ENCODE measurements at places on chromosomes 12 and 14.
A peak's percentile ranks its signal among the peaks of the same experiment; 100 is the strongest.

GRCh38 chr14:94394581-94395207, 6.3 kb upstream of the SERPINA1 start:
- DNase-seq: no peak

DNA sequence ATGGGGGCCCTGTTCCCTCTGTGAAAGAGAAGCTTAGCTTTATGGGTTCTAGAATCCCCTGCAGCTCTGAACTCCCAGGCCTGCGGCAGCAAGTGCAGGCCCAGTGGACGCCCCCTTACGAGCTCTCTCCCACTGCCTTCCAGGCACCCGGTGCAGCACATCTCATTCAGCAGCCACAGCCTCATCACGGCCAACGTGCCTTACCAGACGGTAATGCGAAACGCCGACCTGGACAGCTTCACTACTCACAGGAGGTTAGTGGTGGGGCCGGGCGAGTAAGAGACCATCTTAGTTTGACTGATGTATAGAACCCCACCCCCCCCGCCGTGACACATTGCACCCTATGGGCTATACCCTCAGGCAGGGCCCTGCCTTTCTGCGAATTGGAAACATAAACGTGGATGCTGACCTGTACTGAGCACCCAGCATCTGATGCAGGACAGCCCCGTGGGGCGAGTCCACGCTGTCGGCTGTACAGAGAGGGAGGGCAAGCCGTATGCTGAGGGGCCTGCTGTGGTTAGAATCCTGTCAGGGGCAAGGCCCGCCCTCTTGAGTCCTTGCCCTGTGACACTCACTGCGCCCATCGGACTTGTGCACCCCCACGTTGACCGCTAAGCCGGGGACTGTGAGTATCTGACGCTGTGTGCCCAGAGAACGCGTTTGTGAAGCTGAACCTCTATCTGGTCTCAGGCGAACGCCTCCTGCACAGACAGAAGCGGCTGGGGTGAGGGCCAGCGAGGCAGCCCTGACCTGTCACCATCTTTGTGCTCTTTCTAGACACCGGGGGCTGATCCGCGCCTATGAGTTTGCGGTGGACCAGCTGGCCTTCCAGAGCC, 71.7 kb downstream of the TESC start:
- no peak for DNase-seq

GRCh38 chr14:95440496-95440895, 76.0 kb downstream of the SYNE3 start:
- no peak for DNase-seq

GRCh38 chr12:33052141-33053051, 155.8 kb upstream of the PKP2 start:
- DNase-seq: no peak

GRCh38 chr12:112107306-112108201, 1.0 kb downstream of the NAA25 start:
- no peak for DNase-seq

DNA sequence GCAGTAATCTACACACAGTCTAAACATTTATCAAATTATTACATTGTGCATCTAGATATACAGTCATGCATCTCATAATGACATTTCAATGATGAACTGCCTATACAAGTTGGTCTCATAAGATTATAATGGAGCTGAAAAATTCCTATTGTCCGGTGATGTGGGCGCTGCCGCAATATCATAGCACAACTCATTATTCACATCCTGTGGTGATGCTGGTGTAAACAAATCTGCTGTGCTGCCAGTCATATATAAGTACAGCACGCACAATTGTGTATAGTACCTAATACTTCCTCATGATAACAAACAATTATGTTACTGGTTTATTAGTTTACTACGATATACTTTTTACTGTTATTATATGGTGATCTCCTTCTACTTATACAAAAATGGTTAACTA, 768.8 kb upstream of the NOVA1 start:
- no peak for DNase-seq

DNA sequence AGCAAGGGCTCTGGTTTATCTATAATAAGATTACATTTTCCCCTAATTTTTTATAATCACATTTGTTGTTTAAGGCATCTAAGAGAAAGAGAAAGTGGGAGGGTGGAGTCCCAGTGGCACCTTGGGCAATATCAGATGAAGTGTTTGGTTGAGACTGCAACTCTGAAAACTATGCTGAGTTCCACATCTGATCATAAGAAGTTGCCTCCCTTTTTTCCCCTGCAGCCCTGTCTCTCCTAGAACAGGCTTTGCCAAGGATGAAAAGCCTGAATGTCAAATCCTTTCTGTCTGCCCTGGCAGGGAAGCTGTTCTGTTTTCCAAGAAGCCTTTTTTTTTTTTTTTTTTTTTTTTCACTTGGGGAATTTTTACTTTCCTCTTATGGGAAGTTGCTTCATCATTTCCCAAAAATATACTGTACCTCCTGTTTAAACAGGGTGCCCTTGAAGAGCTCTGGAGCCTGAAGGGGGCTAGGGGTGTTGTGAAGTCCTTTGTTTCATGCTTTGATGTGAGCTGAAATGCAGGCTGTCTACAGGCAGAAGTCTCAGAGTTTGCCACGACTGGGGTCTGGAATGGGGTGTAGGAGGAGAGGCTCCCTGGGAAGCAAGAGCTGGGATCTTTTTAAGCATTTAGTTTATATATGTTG, 71.3 kb downstream of the SUSD6 start:
- no peak for DNase-seq

- DNase-seq: no peak
Observed at GRCh38 chr14:81125536-81125935, 95.2 kb downstream of the GTF2A1 start.

DNA sequence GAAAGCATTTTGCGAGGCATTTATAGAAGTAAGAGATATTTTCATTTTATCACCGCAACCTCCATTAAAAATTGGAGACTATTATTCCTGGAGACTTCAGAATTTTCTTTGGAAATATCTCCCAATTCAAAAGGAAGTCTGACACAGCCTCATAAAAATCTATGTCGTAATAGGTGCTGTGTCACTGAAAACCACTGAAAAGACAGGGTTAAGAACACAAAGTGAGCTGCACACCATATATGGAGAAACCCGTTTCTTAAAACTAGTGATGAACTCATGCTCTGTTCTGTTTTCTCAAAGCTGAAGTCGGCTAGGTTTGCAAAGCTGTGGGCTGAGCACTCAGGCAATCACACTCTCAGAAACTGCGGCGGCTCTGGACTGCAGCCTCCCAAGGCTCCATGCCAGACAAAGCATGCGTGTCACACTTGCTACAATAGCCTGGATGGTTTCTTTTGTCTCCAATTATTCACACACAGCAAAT, at the start of gene GLIPR1:
Gene GLIPR1, plus strand, starts transcription at position 287 of the 481 bp plus-strand sequence. Its CDS starts 126 bp downstream, at position 413.
- DNase-seq: peak; percentile 97

- no peak for DNase-seq
Observed at GRCh38 chr14:58716706-58717105, 78.9 kb downstream of the DACT1 start.

GRCh38 chr12:100375038-100375735, 18.3 kb downstream of the SLC17A8 start:
- no peak for DNase-seq

DNA sequence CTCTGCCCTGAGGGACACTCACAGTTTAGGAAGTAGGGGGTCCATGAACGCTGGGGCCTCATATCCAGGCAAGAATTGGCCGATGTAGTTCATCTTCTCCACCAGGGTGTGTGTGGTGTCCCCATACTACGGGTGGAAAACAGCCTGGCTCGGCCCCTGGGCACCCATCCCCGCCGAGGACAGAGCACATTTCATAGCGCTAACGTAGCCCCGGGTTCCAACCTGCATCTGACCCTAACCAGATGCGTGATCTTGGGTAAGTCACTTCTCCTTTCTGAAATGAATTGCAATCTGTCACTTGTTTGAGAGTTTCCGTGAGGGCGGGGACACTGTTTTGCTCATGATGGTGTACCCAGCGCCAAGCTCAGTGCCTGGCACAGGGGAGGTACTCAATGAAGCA, 9.0 kb downstream of the HPD start:
- DNase-seq: no peak

DNA sequence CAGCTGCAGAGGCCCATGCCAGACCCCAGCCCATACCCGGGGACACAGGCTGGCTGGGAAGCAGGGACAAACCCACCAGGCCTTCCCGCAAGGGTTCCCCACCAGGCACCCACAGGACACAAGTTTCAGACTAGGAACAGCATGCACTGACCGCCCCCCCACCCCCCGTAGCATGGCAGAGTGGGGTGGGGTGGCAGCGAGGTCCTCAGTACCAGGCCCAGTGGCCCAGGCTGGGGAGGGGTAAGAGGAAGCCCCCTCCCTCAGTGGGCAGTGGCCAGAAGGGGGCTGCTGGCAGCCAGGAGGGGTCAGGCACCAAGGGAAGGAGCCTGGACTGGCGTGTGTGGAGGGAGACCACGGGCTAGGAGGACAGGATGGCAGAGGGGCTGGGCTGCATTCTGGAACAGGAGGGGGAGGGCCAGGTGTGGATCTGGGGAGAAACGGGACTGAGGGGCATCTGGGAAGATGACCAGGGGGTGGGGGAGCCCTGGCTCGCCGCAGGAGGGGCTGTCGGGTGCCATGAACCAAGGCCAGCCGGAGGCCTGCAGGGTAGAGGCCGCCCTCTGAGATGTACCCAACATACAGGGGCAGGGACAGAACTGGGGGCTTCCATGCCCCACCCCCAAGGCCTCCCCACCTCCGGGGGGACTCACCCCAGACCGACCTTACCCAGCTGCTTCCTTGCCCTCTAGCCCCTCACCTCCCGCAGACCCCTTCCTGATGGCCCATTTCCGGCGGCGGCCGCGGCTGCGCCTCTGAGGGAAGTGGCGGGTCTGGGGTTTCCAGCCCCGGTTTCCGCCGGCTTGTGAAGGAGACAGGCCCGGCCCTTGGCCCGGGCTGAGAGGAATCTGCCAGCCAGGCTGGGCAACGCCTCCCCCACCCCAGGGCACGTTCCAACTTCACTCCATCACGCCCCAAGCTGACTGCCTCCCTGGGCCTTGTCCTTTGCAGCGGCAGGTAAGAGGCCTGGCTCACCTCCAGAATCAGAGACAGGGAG, 5.6 kb upstream of the JAG2 start:
- DNase-seq: no peak

- DNase-seq: no peak
Observed at GRCh38 chr12:132544498-132544897, 54.5 kb downstream of the FBRSL1 start.

DNA sequence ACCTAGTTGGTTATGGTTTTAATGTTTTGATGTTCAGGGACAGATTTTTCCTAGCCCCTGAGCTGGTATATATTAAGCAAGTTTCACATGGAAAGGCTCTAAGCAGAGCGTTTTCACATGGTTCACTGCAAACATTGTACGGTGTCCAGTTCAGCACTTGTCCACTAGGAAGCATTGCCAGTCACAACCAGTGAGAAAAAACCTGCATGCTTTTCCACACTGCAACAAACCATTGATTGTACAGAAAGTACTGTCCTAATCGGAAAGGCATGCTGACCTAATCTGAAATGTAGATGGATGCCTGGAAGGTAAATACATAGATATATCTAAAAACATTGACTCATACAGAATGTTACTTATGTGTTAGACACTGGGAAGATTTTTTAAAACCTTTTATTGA, 25.0 kb upstream of the NPAS3 start:
- DNase-seq: no peak

DNA sequence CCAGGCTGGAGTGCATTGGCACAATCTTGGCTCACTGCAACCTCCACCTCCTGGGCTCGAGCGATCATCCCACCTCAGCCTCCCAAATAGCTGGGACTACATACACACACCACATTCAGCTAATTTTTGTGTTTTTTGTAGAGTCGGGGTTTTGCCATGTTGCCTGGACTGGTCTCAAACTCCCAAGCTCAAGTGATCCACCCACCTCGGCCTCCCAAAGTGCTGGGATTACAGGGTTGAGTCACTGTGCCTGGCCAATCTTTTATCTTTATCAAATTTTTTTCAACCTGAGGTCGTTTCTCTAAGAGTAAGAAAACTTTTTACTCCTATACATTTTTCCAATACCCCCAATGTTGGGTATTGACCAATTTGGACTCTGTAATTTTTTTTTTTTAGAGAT, 40.0 kb upstream of the NAP1L1 start:
- DNase-seq: no peak

DNA sequence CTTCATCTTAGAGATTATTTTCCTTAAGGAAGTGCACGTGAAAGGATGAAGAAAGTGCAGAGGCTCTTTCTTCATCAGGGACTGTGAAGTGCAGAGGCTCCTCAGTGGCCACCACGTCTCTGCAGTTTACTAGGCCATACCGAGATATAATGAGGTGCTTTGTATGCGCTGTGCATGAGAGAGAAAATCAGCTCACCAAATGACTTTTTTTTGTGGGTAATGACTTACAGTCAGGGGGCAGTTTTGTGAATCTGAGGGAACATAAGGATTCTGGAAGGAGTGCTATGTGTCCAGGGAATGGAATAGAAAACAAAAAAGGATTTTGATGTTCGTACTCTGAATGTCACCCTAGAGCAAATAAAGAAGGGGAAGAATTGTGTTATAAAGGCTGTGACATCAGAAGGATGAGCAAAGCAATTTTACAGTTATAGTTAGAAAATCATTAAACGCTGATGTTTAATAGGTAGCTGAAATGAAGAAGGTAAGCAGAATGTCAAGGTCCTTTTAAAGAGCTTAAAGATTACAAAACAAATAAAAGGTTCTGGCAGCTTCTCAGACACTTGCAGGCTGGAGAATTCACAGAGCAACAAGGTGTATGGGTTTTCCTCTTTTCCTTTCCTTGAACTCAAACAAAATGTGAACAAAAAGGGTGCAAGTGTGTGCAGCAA, 247.5 kb upstream of the NOVA1 start:
- no peak for DNase-seq

GRCh38 chr12:16857456-16857923, 251.5 kb upstream of the LMO3 start:
- no peak for DNase-seq

GRCh38 chr14:23514644-23514957, 37.0 kb downstream of the ZFHX2 start:
- DNase-seq: no peak

DNA sequence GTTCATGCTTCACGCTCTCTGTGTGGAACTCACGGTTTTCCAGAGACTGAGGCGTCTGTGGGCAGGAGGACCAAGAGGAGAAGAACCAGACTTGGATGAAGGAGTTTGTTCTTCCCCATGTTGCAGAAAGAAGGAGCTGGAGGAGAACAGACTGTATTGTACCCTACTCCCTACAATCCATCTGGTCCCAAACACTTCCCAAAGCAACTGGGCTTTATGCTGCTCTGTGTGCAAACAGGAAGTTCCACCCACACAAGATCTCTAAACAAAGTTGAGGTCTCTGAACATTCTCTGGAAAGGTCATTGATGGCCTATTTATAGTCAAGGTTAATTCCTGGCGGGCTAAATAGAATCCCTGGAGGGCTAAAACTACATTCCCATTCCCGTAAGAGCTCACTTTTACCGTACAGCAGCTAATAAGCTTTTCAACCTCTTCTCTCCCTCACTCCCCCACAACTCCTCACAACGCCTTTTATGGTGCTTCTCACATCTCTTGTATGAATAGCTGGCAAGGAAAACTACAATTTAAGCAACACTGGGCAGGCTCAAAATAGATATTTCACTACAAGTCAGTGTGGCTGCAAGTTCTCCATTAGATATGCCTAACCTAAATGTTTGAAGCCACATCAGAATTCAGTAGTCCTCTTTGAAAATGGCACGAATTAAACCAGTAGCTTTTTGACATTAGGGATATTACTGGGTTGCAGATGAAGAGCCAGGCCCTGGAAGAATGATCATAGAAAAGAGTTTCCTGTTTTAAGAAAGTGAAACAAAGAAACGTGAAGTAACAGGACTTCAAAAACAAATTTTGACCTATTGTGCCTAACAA, at the start of gene A2M:
Gene A2M, minus strand, starts transcription at position 189 of the 829 bp plus-strand sequence. Its CDS starts 70 bp downstream, at position 119.
- DNase-seq: no peak

Measured in kidney epithelial cell (primary cell).